Activated T-helper 2 cell treated with anti-CD3 and anti-CD28 coated beads, Interferon-gamma antibody, Interleukin-2, Interleukin-4, amounts not matched to agents 10 μg/mL and 5 μg/mL and 100 μg/mL, durations not matched to agents 14 hours and 24 hours and 36 hours (primary cell): ENCODE measurements at places on chromosomes 5 and 9.

- no peak for DNase-seq
Observed at GRCh38 chr5:33691856-33692255, 199.9 kb downstream of the ADAMTS12 start.

- DNase-seq, result no peak
Observed at GRCh38 chr9:35732800-35733541, 505 bp downstream of the CREB3 start.

DNA sequence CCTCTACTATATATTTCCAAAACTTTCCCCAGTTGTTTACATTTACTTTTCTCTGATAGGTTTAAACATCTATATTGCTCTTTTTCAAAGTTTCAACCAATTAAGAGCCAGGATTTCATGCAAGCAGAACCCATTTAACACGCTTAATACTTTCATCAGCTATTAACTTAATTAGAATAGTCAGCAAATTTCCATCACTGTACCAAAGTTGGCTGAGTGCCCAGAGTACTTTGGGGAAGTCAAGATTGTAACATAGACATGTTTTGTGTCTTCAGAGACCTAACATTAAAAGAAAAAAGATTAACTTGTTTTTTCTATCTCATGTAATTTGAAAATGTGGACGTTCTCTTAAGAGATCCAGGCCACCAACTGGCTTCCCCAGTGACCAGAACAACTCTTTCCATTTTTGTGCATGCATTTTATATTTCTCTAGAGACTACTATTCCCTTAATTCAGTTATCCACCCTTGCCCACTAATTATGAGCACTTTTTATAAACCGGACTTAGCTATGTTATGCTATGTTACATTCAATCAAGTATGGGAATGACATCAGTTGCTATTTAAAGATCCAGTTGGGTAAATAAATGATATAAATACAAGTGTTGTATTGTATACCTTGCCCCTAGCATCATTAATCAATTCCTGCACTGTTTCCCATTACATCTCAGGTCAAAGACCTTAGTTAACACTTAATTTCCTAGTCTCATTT lies 478.1 kb upstream of the NMUR2 start:
- no peak for DNase-seq

DNA sequence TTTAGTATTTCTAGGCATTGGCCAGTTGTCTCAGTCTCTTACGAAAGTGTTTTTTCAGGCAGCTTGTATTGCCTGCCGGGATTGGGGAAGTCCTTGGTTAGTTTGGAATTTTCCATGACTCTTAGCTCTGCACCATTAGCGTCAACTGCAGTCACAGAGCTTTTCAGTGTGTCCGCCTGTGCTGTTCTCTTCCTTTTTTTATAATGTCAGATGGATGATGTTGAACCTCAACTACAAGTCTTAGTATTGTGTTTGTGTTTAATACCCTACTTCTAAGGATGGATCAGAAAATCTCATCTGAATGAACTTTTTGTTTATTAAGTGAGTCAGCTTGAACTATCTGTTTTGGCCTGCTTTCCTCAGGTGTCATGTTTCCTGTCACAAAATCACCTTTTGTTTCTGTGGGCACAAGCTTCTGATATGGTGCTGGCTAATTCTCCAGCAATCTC lies 33.1 kb downstream of the ATP6V0E1 start:
- no peak for DNase-seq

DNA sequence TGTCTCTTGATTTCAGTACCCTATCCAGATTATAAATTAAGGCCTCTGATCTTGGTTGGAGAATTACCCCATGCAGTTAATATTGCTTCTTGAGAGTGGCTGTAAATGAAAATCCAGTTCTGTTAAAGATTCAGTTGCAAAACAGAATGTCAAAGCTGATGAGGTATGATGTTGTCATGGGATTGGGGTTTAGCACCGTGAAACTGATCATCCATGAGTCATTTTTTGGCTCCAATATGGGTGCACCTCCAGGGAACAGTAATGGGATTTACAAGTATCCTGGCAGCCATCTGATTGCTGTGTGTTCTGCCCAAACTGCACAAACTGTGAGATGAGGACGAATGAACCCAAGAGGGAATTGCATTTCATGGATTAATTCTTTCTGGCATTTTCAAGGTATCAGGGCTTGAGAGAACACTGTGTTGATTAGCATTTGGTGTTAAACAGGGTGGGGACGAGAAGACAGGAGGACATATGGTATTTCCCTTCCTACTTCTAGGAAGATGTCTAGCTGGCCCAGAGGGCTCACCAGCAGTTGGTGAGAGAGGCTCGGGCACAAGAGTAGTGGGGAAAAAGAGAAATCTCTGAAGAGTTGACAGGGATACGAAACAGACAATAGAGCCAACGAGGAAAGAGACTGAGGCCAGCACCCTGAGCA lies 214.7 kb downstream of the GAS1 start:
- DNase-seq, result no peak

- DNase-seq, result no peak
Observed at GRCh38 chr9:14245901-14246525, 67.9 kb downstream of the NFIB start.
